ENCODE measurements at places on chromosomes 6 and 20.

DNA sequence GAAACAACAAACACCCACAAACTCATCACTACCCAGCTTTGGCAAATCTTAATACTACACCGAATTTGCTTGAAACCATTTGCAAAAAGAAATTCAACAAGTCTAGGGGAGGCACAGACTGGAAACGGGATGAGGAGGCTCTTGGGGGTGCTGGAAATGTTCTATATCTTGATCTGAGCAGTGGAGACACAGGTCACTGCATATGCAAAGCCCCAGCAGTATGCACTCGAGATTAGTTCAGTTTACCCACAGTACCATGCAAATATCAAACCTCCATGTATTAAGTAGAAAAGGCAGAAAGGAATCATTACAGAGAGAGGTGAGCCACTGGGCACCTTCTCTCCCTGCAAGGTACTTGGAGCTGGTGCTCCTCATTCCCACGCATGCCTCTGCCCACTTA is 75.9 kb downstream of the PREX1 start:
- DNase-seq, result no peak

DNA sequence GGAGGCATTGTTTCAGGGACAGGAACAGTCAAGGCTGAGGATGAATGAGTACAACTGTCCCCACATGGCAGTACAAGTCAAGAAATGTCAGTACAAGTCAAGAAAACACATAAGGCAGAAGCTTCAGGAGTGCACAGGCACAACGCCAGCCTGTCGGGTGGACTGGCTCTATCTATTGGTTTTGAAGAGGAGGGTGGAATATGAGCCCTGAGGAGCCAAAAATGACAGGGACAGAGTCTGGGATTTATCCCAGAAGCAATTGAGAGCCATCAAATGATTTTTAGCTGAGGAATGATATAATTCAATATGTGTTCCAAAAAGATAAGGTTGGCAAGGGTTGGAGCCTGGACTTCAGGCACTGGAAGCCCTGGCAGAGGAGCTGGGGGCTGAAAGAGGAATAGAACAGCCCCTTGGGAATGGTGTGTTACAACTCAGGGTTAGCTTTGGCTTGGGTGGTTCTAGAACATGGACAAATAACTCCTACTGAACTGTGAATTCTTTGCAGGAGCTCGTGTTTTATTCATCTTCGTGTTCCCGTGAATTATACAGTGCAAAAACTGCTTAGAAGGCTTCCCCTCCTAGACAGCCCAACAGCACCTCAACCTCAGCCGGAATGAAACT is 425.7 kb upstream of the ARID1B start:
- DNase-seq, result no peak

- DNase-seq, result no peak
Observed at GRCh38 chr6:98636941-98637340, 197.4 kb upstream of the POU3F2 start.

- no peak for DNase-seq
Observed at GRCh38 chr20:11067359-11067758, 393.6 kb upstream of the JAG1 start.

GRCh38 chr6:167116109-167116837 is 6.6 kb upstream of the CCR6 start:
- DNase-seq, result no peak

GRCh38 chr6:395432-396125 is 4.0 kb downstream of the IRF4 start:
- no peak for DNase-seq

GRCh38 chr6:3959385-3959784 is 110.2 kb downstream of the FAM50B start:
- DNase-seq, result no peak

DNA sequence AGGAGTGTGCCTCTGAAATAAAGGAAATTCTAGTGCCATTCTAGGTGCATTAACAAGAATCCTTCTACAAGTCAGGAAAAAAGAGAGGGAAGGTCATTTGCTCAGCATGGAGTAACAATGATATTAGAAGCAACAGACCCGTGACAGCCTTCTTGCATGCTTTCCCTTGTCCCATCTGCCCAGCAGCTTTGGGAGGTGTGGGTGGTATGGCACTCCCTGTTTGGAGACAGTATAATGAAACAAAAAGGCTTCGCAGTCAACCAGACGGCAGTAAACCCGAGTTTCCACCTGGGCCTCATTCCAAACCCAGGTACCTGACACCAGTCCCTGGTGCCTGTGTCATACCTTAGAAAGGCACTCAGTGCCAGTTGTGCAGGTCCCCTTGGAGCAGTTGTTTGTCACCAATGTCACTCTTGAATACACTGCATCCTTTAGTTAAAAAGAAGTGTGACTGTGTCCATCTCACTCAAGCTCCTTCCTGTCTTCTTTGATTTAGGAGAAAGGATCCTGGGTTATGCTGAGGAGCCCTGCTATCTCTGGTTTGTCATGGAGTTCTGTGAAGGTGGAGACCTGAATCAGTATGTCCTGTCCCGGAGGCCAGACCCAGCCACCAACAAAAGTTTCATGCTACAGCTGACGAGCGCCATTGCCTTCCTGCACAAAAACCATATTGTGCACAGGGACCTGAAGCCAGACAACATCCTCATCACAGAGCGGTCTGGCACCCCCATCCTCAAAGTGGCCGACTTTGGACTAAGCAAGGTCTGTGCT is 14.7 kb downstream of the STK35 start:
- no peak for DNase-seq

DNA sequence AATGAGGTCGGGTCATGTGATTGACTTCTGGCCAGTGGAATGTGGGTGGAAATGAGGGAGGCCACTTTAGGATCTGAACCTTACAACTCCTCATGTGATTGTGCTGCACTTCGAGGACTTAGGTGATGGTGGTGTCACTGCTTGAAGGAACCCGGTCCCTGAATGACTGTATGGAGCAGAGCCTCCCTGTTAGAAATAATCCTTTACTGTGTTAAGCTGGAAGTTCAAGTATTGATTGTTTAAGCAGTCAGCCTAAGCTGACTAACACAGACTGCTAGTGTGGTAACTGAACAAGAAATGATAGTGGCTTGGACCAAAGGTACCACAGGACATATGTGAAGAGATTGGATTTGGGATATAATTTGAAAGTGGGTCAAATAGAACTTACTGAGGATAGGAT is 138.0 kb downstream of the OPN5 start:
- DNase-seq, result no peak

DNA sequence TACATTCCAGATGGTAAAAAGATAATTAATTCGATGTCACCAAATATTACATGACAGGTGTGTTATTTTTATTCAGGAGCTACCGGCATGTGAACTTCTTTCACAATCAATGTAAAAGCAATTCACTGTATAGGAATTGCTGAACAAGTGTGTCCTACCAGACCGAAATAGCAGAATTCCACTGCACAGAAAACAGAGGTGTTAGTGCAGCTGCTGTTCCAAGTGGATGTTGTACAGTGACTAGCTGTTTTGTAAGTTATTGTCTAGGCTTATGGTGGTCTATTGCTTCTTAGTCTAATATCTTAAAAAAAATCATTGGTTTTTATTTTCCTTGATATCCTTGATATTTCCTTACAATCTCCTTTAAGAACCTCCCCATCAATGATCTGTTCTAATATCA is 107.4 kb downstream of the COL19A1 start:
- no peak for DNase-seq

All from adrenal gland (tissue), 19 donors.